ENCODE measurements at places on chromosomes 5 and 9. TPM values are rescaled to one million over a fixed set of nuclear protein-coding genes. Genes with fewer than 3 reads are reported as not detected.

The TSSK1B gene
- total RNA-seq, result not detected

The TEK gene
- total RNA-seq, result not detected

- peak; percentile 88 for DNase-seq
Observed at GRCh38 chr9:125746017-125746773, 978 bp upstream of the PBX3 start.

GRCh38 chr9:109047259-109047658, 34.0 kb upstream of the CTNNAL1 start:
- DNase-seq, result no peak

The ANXA6 gene
- 286 TPM for total RNA-seq

- DNase-seq, result no peak
Observed at GRCh38 chr9:88198341-88198807, 60.1 kb upstream of the SPATA31C2 start.

Data from activated T-helper 1 cell treated with anti-CD3 and anti-CD28 coated beads, Interleukin-12 subunit alpha, Interleukin-12 subunit beta, Interleukin-2, Interleukin-4 antibody, amounts not matched to agents 30 ng/mL and 10 ng/mL and 1 ng/mL, durations not matched to agents 14 hours and 24 hours and 36 hours (primary cell).